Fibroblast of skin of back (primary cell): ENCODE measurements at places on chromosomes 16 and 17.

DNA sequence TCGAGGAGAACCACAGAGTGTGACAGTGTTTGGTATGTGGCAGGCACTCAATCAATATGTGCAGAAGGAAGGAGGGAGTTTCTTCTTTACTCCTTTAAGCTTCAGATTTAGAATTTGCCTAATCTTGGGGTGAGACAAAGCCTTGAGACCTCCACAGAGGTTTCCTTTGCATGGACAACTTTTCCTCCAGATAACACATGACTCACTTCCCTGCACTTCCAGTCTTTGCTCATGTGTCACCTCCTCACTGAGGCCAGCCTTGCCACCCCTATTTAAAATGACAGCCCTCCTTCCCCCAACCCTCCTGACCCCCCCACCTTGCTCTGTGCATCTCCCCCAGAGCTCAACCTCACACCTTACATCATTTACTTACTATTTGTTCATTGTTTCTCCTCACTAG lies 17.4 kb upstream of the NOS2 start:
- DNase-seq = peak; percentile 13

- peak; percentile 5 for DNase-seq
Measured at GRCh38 chr16:82425661-82426060, 201.1 kb upstream of the CDH13 start.

DNA sequence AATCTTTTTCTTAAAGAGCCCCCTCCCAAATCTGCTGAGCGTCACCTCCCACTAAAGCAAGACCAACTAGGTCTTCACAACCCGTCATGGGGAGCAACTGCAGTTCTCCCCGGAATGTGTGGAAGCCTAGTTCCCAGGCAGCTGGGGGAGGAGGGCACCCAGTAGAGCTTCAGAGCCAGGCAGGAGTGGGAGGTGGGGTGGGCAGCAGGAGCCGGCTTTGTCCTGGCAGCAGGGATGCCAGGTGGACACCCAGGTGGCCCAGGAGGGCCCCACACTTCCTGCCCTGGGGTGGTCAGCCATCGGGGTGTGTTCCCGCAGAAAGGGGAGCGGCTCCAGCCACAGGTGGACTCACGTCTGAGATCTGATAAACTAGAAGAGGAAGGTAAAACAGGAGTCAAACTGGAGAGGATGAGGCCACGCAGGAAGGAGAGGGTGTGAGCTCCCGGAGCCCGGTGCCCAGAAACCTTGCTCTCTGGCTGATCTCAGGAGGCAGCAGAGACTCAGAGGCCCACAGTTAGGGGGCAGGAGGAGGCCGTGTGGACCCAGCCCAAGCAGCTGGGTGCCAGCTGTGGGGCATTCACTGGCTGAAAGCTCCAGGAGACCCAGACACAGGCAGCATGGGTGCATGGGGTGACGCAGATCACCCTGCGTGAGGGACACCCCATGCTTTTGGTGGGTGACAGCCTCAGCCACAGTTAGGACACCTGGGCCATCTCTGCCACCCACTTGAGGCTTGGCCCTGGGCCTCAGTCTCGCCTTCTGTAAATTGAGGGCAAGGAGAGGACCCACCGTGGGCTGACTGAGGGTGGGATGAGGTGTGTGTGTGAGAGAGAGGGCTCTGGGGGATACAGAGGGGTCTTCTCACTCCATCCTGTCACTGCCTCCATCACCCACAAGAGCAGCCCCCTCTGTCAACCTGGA lies 260.8 kb upstream of the TNRC6C start:
- no peak for DNase-seq

GRCh38 chr16:5502944-5503343 lies 405.3 kb upstream of the EEF2KMT start:
- no peak for DNase-seq

- DNase-seq = peak; percentile 31
Measured at GRCh38 chr16:9092282-9092977, 986 bp downstream of the HAPSTR1 start.

DNA sequence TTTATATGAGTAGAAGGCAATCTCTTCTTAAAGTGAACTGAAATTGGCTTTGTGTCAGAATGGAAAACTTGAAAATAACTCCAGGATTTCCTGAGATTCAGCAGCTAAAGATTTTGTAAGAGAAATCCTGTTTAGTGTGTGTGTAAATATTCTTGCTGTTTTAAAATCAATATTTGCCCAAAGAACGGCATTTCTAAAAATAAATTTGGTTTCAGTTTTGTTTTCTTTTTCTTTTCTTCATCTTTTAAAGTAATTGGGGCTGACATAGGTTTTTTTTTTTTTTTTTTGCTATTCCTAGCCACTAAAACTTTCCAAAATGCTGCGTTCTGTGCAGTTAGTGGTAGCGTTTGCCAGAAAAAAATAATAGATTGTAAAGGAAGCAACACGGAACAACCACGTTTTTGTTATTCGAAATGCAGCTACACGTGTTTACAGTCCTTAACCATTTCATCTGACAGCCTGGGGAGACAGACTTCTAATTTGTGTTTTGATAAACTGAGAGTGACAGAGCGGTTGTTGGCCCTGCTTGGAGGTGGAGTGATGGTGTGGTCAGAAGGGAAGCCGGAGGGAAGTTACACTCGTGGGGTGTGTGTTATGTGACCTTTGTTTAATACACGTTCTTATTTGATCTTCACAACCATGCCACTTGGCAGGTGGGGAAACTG lies 21.6 kb upstream of the SMPD3 start:
- DNase-seq = no peak

DNA sequence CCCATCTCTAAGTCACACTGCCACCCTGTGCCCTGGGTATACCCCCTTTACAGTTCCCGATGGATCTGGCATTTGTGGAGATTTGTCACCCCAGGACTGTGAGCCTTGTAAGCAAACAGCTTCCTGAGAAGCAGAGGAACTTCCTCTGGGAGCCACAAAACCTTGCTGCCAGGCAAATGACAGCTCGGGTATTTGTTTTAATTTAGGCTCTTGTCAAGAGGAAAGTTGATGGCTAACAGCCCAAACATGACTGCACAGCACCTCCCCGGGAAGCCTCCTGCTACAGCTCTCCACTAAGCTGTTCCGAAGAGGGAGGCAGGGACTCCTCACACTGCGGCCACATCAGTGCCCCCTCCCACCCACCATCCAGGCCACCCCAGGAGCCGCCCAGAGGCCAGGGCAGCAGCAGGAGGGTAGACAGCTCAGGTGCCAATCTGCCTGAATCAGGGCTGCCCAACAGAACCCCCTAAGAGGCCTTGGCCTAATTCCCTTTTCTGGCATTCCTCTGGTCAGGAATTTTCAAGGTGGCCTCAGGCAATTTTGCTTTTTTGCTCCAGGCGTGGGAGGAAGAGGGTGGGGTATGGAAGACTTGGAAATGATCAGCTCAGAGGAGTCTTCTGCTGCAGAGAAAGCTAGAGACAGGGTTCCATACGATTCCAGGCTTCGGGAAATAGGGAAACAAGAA lies 2.6 kb downstream of the ABR start:
- peak; percentile 63 for DNase-seq

DNA sequence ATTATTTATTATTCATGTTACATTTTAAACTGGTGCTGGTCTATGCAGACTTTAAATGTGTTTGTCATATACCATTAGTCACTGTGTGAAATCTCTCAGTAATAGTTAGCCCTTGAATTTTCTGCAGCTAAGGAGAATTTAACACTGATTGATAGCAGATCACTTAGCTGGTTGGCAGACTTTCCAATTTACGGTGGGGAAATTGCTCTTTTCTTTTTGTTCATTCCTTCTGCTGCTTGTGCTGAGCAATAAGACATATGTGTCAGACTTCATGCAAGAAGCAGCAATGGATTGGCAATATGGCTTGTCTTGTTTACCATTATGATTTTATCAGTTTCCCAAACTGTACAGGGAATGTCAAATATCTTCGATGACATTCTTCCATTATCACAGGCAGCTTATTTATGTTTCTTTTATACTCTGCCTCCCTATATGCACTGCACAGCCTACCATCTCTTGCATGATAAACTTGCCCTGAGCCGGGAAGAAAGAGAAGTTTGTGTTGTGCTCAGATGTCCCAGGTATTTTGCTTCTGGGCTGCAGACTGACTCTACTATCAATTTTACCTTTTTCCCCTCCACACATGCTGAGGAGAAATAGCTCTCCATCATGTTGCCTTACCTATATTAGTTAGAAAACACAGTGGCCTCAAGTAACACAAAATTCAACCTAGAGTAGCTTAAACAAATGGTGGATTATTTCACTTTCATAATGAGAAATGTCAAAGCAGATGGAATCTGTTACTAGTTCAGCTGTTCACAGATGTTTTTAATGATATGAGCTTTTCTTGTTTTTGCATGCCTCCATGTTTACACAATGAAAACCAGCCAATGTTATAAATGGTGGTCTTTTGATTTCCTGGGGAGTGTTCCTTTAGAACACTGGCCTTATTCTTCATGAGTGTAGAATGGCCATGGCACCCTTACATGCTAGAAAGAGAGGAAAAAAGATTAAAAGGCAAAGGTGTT lies 968.1 kb upstream of the GOT2 start:
- no peak for DNase-seq

GRCh38 chr16:51134269-51134812 lies 16.7 kb downstream of the SALL1 start:
- DNase-seq = no peak

DNA sequence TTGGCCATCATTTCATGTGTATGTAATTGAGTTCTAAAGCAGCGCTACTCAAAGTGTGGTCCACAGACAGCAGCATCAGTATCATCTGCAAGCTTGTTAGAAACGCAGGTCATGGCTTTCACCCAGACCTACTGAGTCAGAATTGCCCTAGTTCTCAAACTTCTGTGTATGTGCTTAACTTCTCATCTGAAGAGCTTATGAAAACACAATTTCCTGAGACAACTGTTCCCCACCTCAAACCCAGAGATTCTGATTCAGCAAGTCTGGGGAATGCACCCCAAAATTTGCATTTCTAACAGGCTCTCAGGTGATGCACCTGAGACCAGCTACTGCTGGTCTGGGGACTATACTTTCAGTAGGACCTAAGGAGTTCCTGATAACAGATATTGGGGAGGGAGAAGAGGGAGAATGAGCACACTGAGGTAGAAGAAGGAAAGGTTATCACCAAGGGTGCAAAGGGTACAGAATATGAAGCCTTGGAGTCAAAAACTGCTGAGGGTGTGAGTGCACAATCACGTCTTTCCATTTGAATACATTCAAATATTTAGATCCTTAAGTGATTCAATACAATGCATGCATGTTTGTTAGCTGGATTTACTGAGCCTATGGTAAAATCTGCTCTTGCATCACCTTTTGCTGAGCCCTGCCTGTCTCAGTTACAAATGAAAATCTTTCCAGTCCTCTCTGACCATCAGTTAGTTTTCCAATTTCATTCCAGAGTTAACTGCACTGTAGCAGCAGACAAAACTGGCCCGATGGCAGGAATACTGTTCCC lies 29.2 kb upstream of the SKAP1 start:
- DNase-seq = no peak

GRCh38 chr16:76204249-76204648 lies 73.0 kb upstream of the CNTNAP4 start:
- DNase-seq = no peak

GRCh38 chr17:70535986-70536385 lies 366.7 kb downstream of the KCNJ2 start:
- DNase-seq = peak; percentile 5

GRCh38 chr17:31054761-31055160 lies 40.0 kb upstream of the NF1 start:
- DNase-seq = no peak

DNA sequence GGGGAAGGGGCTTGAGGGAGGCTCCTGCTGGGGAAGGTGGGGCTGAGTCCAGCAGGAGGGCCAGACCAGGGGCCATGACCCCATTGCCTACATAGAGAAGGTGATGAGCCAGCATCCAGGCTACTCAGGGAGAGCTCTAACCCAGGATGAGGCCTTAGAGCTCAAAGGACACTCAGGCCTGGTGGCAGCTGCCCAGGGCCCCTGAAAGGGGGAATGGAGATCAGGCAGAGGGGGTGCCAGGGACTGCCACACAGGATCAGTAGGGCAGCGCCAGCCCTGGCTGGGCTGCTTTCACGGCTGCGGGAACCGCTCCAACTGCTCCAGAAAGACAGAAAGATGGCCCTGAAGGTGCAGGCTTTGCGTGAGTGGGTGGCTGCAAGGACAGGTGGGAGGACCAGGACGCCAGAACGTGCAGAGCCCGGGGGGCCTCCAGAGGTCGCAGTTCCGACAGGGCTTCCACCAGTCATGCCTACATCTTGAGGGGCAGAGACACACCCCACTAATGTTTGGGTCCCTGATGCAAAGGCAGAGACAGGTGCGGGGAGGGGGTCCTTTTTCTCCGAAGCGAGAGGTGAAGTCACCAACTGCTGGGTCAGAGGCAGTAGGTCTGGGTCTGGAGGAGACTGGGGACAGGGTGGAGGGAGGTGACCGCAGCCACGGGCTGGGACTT lies 882 bp upstream of the ATP6V0C start:
- DNase-seq = no peak

DNA sequence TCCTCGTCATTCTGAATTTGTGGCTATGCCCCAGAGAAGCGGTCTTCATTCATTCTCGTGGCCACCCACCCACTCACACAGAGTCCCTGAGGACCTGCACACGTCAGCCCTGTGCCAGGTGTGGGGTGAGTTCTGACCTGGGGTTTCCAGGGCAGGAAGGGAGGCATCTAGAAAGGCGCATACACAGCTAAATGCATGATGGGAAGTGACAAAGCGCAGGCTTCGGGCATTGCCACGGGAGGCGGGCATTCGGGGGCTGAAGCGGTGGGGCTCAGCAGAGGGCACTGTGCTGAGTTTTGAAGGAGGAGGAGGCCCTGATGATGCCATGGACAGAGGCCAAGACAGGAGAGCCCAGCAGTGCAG lies 10.9 kb downstream of the UBALD2 start:
- DNase-seq = no peak

DNA sequence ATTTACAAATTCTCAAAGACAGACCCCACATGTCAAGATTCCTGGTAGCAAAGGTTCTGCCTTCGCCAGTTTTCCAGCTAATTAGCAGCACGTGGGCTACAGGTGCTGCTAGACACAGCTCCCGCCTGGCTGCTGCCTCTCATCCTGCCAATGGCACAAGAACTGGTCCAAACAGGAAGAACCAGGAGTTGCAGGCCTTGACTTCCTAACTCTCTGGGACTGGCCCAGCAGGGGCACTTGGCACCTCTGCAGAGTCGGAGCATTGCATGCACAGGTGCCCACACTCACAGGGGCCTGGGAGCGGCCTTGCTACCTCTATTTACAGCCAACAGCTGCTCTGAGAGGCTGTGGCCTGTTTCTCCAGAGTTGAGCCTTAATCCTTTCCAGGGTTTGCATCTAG lies 39.6 kb downstream of the TK2 start:
- DNase-seq = no peak

DNA sequence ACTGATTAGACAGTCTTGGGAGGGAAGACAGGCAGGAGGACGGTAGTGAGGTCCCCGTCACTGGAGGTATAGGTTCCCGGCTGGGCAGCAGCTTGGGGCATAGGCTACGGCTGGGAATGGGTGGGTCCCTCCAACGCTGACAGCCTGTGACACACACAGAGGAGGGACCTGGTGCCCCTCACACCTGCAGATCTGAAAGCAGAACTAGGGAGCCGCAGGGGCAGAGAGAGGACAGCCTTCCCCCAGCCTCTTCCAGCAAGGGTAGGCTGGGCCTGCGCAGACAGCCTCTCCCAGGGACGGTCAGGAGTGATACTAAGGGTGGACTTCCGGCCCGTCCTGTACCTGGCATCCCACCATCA lies 2.0 kb downstream of the P2RX1 start:
- DNase-seq = no peak
